ENCODE measurements at places on chromosomes 16 and 17.

DNA sequence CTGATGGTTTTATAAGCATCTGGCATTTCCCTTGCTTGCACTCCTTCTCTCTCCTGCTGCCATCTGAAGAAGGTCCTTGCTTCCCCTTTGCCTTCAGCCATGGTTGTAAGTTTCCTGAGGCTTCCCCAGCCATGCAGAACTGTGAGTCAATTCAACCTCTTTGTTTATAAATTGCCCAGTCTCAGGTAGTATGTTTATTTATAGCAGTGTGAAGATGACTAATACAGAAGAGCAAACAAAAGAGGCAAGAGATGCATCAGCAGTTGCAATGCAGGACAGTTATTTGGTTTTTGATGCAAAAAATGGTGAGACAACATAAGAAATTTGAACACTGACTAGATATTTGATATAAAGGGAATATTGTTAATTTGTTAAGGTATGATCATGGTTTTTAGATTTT is 16.8 kb downstream of the TMEM100 start:
- DNase-seq = no peak

DNA sequence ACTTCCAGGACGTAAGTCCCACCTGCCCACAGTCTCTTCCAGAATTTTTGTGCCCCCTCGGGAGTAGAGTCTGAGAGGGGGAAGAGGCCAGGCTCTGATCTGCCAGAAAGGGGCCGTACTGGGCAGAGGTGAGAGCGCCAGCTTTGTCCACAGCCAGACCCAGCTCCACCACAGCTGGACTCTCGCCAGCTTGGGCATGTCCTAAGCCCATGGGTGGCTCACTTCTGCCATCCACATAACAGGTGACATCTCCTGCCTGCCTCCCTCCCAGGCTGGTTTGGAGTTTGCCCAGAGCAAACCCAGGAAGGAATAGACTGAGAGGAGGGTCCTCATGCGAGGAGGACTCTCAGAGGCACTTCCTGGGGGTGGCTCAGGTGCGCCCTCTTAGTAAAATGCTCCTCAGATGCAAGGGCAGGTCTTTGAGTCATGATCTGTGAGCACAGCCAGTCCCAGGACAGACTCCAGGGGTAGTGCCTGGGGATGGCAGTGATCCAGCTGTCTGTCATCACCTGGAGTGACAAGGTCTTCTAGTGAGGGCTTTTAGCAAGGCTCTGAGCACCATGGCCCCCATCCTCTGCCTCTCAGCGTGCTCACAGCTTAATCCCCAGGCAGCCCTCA is 89.2 kb downstream of the AMFR start:
- DNase-seq = no peak

- DNase-seq = no peak
Measured at GRCh38 chr16:19583665-19584300, 28.3 kb downstream of the VPS35L start.

DNA sequence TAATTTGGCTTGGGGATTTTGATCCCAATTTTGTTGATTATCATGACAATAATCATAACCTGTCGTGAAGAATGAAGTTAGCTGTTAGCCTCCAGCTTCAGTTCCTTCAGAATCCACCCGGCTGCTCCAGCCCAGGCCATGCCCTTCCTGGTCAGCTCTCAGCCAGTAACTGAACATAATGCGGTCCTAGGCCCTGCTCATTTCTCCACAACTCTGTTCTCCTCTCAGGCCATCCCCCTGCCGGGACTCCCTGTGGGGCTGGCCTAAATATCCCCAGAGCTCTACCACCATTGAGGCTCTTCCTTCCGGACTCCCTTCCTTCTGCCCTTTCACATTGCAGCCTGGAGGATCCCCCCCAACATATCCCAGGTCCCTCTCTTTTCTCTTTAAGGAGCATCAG is 833.4 kb upstream of the GOT2 start:
- no peak for DNase-seq

GRCh38 chr17:33819539-33819938 is 435.5 kb upstream of the CCL2 start:
- DNase-seq = no peak

- DNase-seq = no peak
Measured at GRCh38 chr16:2178321-2179106, 17.9 kb downstream of the CASKIN1 start.

DNA sequence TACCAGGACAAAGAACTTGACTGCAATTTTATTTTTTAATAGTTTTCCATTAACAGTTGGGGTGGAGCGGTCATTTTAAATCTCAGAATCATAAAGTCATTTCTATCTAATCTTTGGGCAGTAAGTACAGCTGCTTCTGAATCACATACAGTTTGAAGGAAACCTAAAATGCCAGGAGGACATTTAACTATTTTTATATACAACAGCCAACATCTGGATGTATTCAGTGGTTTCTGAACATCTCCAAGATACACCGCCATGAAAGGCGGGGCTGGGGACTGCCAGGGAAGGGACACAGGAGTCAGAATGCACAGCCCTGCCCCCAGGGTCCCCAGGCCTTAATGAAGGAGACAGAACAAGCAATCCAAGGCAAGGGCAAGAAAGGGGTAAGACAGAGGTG is 392.3 kb downstream of the SLC39A11 start:
- DNase-seq = no peak

GRCh38 chr17:44581868-44582267 is 24.6 kb downstream of the FZD2 start:
- DNase-seq = no peak

GRCh38 chr17:33637534-33637933 is 344.4 kb upstream of the ASIC2 start:
- DNase-seq = no peak

DNA sequence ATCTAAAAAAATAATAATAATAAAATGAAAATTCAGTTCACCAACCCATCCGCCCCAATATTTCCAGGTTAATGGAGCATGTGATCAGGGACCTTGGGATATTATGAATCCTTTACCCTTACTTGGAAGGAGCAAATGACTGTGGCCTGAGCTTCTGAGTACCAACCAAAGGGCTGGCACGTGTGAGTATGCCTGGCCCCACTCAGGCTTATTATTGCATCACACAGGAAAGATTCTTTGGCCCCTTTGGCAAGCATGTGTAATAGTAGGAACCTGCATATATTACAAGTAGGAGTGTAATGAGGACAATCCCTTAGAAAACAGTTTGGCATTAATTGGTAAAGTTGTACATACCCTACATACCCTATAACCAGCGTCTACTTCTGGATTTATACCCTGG is 7.2 kb upstream of the C17orf78 start:
- no peak for DNase-seq
